ENCODE measurements at places on chromosomes 4 and X.

- DNase-seq = no peak
These were observed 14.8 kb downstream of the ADGRA3 start for GRCh38 chr4:22500831-22501714.

DNA sequence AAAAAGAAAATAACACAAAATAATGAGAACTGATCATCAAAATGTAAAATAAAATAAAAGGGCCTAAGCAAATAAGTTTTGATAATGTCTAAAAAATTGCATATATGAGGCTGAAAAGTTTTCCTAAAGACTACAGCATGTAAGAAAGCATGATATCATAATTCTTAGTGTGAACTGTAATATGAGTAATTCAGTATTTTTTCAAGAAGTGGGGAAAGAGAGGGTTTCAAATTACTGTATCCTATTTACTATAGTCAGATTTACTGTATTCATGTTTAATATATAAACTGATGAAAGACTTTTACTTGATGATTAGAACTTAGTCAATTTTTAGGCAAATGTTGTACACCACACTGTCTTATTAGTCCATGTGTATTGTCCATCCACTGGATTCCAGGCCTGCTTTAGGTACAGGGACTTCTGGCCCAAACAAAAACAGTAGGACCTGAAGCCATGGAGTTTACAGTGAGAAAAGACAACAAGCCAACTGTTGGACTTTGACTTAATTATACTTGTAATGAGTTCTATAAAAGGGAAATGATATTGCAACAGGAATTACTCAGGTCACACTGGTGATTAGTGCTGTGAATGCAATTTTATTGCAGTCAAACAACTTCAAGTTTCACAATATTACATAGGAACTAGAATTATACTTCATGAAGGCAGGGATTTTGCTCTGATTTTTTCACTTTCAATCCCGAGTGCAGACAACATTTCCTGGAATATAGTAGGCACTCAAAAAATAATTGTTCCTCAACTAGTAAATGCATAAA lies 517.7 kb upstream of the GALNT7 start:
- DNase-seq = no peak

DNA sequence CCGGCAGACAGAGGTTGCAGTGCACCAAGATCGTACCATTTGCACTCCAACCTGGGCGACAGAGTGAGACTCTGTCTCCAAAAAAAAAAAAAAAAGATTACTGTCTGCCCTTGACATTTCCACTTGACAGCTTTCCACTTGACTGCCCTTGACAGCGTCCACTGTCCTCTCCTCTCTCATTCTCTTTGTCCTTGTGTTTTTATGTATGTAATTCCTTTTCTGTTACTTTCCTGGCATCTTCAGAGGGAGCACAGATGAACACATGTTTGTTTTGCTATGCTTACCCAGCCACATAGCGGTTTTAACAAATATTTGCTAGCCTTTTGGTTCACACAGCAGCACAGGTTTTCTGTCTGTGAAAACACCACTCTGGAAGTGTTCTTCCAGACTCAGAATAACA lies 26.2 kb downstream of the SYAP1 start:
- no peak for DNase-seq

- no peak for DNase-seq
These were observed 7.3 kb upstream of the TMEM185A start for GRCh38 chrX:149638860-149639259.

DNA sequence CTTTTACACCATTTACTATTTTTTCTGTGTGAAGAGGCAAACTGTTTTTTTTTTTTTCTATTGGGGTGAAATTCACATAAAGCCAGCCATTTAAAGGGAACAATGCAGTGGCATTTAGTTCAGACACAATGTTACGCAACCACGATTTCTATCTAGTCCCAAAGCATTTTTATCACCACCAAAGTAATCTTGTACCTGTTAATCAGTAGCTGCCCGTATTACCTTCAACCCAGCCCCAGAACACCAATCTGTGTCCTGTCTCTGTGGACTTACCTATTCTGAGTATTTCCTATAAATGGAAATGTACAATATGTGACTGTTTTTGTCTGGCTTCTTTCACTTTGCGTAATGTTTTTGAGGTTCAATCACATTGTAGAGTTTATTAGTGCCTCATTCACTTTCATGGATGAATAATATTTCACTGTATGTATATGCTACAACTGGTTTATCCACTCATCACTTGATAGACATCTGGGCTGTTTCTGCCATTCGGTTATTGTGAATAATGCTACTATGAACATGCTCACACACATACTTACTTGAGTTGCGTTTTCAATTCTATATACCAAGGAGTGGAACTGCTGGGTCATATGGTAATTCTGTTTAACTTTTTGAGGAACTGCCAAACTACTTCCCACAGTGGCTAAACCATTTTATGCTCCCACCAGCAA lies 116.2 kb downstream of the CDS1 start:
- DNase-seq = no peak

DNA sequence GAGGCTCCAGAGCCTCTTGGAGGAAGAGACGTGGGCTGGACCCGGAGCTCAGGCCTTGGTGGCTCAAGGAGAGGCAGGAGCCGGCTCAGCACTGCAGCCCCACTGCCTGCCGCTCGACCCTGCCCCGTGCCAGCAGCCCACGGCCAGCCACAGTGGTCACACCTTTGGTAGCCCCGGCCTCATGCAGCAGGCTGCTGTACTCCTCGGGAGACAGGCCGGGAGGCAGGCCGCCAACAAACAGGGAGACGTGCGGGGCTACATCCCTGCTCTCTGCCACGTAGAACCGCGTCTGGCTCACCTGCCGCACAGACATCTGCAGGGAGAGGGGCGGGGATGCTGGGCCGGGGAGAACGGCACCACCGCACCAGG lies 7.6 kb downstream of the DGKQ start:
- DNase-seq = no peak

DNA sequence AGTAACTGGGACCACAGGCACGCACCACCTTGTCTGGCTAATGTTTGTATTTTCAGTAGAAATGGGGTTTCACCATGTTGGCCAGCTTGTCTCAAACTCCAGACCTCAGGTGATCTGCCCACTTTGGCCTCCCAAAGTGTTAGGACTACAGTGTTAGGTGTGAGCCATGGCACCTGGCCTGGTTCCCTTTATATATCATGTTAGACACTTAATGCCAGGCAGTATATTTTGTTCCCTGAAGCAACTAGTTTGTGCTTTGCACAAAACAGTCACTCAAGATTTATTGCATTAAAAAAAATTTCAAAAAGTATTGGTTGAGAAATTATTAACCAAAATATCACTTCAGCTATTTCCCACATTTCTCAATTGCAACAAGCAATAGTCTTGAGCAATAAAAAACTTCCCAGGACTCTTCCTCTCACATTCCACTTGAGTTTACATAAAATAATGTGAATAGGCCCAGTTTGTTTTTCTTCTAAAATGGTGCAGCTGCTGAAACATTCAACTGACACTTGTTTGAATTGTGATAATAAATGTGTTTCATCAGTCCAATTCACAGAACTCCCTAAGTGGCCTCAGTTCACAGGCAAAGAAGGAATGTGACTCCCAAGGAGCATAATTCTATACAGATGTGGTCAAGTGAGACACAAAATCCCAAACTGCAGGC lies 22.7 kb downstream of the CXCL1 start:
- DNase-seq = no peak

- DNase-seq = no peak
These were observed 20.2 kb downstream of the PJA1 start for GRCh38 chrX:69144838-69145680.

DNA sequence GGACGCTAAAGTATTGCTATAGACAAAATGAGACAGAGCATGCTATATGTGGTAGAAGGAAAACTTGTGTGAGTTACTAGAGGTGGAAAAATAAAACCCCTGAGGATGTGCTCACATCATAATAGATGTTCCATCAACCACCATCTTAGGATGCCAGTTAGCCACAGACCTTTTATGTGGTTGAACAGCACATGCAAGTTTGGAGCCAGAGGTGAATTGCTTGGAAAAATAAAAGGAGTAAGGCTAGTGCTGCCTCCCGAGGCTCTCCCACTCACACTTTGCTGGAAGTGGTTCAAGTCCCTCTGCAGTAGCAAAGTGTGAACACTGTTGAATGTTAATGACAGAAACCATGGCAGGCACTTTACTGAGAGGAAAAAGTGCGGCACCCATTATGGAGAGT lies 39.4 kb upstream of the PPARGC1A start:
- no peak for DNase-seq

GRCh38 chrX:154505734-154506133 lies 10.3 kb downstream of the FAM3A start:
- DNase-seq = no peak

- no peak for DNase-seq
These were observed 45.4 kb downstream of the CXorf58 start for GRCh38 chrX:23952984-23953907.

- no peak for DNase-seq
These were observed 75.3 kb upstream of the ZXDB start for GRCh38 chrX:57516491-57516890.

- DNase-seq = no peak
These were observed 3.5 kb downstream of the GPR34 start for GRCh38 chrX:41692162-41692749.

- no peak for DNase-seq
These were observed 246.3 kb downstream of the PPP3CA start for GRCh38 chr4:101101072-101101471.

GRCh38 chr4:39353478-39354253 lies 12.5 kb downstream of the RFC1 start:
- no peak for DNase-seq

DNA sequence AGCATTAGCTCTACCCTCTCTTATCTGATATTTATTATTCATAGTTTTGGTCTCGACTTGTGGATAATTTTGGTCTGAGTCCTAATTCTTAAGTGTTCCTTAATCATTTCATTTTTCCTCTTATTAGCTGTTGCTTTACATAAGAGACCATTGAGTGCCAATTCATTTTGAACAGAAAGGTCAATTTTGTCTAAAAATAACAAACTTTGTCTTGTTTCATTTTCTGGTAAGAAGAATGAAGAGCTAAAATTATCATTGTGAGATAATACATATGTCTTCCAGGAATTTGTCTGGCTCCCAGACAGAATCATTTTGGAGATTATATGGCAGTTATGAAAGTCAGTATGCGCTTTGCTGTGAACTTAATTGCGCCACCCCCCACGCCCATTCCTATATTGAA lies 1471.8 kb downstream of the PCDH7 start:
- DNase-seq = no peak

DNA sequence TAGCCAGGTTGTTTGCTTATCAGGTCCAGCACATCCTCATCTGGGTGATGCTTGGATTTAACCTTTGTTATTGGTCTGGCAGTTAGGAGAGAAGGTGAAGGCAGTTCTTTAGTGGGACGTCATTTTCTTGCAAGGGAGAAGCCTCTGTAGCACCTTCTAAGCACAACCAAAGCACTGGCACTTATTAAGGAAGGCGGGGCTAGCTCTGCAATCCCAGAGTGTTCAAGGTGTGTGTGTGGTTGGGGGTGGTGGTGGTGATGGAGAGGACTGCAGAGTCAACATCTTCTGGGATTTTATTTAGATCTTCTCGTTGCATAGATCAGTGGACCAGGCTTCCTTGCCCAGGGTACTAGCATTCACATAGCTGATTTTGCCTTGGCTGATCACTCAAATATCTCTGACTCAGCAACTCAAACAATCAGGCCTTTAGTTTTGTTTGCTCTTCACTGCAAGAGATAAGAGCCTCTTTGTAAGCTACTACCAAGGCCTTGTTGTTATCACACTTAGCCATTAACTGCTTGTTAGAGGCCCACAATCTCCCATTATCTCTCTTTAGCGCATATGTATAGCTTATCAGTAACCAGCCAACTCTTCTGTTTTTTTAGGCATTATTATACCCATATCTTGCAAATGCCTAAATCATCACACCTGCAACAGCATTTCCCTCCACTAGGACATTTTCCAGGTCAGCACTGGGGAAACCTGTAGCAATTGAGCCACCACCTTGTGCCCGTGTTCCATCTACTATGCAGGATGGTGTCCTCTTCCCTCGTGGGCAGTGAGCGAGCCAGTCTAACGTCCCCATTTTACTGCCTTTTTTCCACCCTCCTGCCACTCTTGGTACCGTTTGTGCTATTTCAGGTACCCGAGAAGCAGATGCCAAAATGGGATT lies 36.5 kb upstream of the LINC00632 start:
- DNase-seq = no peak

DNA sequence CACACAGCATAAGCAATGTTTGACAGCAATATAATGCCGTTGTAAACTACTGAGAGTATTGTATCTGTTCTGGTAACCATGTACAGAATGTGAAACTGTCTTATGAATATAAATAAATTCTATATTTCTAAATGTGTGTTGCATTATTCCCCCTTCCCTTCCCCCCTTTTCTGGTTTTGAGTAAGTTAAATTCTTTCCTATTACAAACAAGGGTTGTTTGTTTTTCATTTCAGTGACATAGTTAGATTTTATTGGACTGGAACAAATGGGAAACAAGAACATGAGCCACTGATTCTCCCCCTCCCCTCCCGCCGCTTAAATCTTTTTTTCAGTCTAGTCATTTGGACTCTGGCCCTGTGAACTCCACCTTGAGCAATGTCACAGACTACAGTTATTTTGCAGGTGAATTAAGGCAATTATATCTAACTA lies 69.8 kb downstream of the GPAT3 start:
- DNase-seq = no peak

- DNase-seq = no peak
These were observed 13.1 kb upstream of the RNF212 start for GRCh38 chr4:1126506-1126905.

DNA sequence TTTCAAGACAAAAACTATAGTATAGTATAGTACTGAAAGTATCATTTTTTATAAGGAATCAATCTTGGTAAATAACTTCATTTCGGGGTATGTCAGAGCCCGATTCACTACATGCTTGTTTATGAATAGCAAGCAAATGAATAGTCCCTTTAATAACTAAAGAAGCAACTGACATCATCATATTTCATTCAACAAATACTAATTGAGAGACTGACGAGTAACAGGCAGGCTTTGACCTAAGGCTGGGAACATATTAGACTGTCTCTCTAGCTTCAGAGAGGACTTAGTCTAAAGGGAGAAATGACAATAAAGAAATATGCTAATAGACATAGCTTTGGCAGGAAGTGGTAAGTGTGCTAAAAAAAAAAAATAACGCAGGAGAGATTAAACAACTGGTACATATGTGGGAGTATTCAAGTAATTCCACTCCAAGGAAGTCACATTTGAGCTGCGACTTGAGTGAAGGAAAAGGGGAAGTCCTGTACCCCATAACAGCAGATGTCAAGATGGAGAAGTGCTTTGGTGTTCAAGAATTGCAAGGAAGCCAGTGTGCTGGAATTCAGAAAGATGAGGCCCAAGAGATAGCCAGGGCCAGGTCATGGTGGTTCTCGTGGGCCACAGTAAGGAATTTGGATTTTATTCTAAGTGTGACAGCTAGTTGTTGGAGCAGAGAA lies 284.9 kb downstream of the FBXO8 start:
- DNase-seq = no peak

- no peak for DNase-seq
These were observed 66.2 kb upstream of the SLC7A11 start for GRCh38 chr4:138308356-138308755.

- DNase-seq = no peak
These were observed 15.0 kb downstream of the GAB3 start for GRCh38 chrX:154735695-154736393.

All from stimulated activated CD4-positive, alpha-beta T cell treated with anti-CD3 and anti-CD28 coated beads, Interleukin-1b, Interleukin-23, amount 100 ng/mL, for 1 hour (primary cell).